ENCODE measurements at places on chromosomes 2 and 18. TPM values are rescaled to one million over a fixed set of nuclear protein-coding genes. Genes with fewer than 3 reads are reported as not detected.

DNA sequence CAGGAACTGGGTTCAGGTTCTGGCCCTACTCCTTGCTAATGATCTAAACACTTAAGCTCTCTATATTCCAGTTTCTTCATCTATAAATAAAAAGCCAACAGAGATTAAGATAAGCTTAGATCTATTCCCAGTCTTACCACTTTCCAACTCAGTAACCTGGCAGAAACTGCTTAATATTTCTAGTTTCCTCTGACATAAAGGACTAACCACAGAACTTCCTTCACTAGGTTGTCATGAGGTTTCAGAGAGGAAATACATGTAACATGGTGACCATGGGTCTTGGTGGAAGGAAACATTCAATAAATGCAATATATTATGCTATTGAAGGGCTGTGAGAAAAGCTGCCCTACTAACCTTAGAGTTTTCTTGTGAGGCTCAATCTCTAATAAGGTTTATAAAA lies 114.4 kb upstream of the PDE1A start:
- DNase-seq: no peak

- DNase-seq: peak; percentile 71
These were observed 920 bp downstream of the GULP1 start for GRCh38 chr2:188292348-188293239.

- no peak for DNase-seq
These were observed 3.4 kb downstream of the GEN1 start for GRCh38 chr2:17757321-17757720.

DNA sequence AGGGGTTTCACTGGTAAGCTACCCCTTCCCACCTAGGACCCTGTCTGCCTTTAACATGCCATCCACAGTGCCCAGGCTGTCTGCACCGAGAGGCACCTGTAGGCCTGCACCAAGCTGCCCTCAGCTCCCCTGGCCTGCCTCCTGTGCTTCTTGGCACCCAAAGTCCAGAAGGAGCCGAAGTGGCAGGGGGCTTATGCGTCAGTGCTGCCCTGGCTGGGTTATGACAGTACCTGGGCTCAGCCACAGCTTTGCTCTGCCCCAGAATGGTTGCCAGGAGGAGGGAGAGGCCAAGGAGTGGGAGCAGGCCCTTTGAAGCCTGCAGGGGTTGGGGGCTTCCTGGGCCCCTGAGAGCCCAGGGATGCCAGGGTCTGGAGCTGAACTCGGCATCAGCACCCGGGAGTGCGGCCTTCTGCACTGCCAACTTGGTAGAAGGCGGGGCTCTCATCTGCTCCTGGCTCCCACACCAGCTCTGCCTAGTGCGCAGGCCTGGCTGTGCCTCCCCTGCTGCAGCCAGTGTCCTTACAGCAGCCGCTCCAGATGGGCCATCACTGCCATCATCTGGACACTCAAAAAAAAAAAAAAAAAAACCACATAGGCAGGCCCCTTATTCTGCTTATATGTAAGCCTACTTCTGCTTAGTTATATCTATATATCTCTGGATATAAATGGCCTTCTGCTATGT lies 155.4 kb downstream of the THSD7B start:
- no peak for DNase-seq

- DNase-seq: no peak
These were observed 347.0 kb downstream of the KIAA1328 start for GRCh38 chr18:37175727-37176620.

- DNase-seq: no peak
These were observed 108.1 kb downstream of the TPO start for GRCh38 chr2:1521191-1521877.

DNA sequence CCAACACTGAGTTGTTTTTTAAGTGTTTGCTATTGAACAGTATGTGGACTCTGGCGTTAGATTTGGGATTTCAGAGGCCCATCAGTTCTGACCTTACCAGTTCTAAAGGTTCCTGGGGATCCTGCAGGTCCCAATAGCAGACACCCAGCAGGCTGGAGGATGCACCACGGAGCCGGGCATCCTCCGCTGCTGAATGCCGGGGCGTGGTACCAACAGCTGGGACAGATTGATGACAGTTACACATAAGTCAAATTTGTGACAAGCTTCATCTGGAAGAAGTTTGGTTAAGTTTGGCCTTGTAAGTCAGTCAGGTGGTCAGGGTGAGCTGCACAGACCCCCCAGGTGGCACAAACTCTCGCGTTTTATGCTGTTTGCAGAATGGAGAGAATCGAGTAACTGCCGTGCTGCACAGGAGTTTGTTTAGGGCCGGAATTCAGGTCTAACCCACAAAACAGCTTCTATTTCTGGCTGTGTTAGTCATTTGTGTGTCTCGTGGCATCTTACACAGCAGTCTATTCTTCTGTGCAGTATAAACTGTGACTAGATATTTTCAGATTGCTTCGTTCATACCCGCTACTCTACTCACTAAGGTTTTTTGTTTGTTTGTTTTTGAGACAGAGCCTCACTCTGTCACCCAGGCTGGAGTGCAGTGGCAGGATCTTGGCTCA lies 19.2 kb downstream of the CTDP1 start:
- DNase-seq: no peak

DNA sequence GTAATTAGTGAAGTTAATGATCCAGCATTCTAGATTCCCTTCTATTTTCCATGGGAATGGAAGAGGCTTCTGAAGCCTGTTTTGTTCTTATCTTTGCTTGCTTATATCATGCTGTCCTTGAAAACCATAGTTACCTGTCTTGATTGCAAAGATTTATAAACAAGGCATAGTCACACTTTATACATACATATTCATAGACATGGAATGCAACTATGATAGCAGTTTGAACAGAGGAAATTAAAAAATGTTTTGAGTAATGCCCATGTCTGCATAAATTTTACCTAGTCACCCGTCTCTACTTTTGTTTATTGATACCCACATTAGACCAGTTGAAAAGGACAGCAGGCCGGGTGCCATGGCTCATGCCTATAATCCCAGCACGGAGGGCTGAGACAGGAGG lies 289.0 kb downstream of the PTPRM start:
- DNase-seq: no peak

- DNase-seq: no peak
These were observed 134.8 kb downstream of the GALNT1 start for GRCh38 chr18:35716169-35716831.

The ZAP70 gene
- 49.2 TPM for polyA plus RNA-seq

The PKDCC gene
- polyA plus RNA-seq: 44.0 TPM

The UGT1A5 gene
- not detected for polyA plus RNA-seq

The C1QL2 gene
- polyA plus RNA-seq: not detected

The MC4R gene
- 0.04 TPM for polyA plus RNA-seq

The HNMT gene
- polyA plus RNA-seq: 38.4 TPM
